Activated CD4-positive, alpha-beta T cell treated with anti-CD3 and anti-CD28 coated beads for 4 hours (primary cell): ENCODE measurements at places on chromosomes 4 and X.

DNA sequence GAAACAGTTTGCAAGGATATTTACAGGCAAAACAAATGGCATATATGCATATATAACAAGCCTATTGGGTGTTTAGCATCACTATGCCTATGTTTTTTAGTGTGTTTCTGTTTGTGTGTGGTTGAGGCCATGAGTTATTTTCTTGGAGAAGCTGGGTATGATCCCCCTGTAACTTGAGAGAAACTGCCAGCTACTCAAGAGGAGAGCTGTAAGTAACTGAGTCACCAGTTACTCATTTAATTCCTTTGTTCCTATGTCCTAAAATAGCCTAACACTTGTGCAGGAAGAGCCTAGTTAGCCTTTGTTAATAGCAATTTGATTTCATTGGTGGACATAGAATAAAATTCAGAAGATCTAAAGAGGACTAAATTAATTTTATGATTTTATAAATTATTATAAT, 79.1 kb downstream of the PWWP3B start:
- no peak for DNase-seq

- no peak for DNase-seq
Measured at GRCh38 chr4:186554539-186554913, 841 bp downstream of the MTNR1A start.

DNA sequence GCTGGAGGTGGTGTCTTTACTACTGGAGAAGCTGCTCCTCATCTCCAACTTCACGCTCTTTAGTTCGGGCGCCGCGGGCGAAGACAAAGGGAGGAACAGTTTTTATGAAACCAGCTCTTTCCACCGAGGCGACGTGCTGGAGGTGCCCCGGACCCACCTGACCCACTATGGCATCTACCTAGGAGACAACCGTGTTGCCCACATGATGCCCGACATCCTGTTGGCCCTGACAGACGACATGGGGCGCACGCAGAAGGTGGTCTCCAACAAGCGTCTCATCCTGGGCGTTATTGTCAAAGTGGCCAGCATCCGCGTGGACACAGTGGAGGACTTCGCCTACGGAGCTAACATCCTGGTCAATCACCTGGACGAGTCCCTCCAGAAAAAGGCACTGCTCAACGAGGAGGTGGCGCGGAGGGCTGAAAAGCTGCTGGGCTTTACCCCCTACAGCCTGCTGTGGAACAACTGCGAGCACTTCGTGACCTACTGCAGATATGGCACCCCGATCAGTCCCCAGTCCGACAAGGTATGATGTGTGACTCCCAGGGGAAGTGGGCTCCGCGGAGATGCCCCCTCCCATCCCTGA, 634 bp downstream of the LRAT start:
- no peak for DNase-seq

GRCh38 chr4:39043058-39043860, 11.1 kb upstream of the TMEM156 start:
- no peak for DNase-seq

- no peak for DNase-seq
Measured at GRCh38 chr4:177802661-177803060, 360.4 kb upstream of the AGA start.

- DNase-seq = no peak
Measured at GRCh38 chr4:73098713-73099112, 29.2 kb upstream of the COX18 start.

DNA sequence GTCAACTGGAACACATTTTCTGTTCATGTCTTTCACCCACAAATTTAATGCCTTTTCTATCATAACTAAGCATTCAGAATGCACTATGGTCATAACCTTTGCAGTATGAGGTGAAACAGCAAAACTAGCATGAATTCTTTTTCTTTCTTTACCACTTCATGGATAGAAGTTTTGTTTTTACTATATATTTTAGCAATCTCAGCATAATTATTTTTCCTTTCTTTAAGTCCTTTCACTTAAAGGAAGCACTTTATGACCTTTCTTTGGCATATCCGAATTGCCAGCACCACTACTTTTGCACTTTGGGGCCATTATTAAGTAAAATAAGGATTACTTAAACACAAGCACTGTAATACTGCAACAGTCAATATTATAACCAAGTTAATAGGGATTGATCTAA, 115.1 kb upstream of the DKK2 start:
- no peak for DNase-seq

- no peak for DNase-seq
Measured at GRCh38 chr4:151770154-151770553, 9.3 kb upstream of the GATB start.

DNA sequence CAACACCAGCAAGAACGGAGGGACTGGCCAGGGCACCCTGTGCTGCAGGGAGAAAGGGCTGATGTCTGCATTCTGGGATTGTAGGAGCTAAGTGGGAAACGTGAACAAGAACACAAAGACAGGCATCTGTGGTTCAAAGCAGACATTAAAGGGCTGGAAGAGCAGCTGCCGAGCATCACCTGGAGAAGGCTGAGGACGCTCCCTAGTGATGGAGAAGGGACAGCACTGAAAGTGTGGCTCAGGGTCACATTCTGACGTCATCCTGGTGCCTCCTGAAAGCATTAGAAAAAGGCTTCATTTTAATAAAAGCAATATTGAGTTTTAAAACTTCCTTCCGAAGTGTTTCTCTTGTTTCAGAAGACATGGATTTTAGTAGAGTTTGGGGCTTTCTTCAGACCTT, 62.3 kb downstream of the CLDN22 start:
- DNase-seq = no peak

DNA sequence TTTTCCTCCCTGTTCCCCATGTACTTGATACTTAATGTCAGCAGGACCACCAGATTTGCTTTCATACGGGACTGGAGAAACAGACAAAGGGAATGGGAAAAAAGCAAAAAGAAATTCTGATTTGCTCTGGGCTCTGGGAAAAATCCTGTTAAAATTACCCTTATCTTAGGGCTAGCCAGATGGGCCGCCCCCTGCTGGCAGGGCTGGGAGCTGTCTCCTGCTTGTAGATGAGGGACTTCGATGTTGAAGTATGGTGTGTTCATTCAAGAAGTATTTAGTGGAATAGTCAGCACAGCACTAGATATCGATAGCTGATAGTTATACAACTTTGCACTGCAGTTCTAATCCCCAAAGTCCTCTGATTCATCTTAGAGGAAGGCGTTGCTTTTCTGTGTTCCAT, 45.8 kb downstream of the BCORL1 start:
- DNase-seq = peak; percentile 50

DNA sequence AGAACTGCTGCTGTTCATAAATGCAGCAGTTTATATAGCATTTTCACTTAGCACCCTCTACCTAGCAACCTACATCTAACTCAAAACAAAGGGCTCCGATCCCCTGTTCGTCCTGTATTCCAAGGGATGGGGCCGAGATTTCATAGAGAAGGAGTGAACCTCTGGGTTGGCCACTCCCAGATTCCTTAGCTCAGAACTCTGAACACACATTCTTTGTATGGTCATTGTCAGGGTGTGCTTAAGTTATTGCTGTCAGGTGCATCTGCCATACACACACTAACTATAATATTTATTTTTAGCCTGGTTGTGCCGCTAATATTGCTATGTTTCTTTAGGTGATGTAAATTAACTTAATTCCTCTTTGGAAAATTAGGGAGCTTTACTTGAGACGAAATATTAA, 47.7 kb upstream of the AADAT start:
- no peak for DNase-seq

DNA sequence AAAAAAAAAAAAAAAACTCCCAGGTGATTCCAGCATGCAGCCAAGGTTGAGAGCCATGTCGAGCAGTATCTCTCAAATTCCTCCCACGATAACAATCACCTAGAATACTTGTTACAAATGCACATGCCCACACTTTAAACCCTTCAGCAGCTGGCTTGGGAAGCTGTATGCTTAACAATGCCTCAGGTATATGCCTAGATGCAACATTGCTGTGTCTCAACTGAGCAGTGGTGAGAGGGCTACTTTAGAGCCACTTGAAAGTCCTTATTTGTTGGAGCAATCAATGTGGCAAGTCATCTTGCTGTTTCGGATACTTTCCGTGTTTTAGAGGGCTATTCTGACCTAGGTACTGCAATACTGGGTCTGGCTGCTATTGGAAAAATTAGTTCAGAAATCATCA, 487.4 kb downstream of the INPP4B start:
- DNase-seq = no peak

DNA sequence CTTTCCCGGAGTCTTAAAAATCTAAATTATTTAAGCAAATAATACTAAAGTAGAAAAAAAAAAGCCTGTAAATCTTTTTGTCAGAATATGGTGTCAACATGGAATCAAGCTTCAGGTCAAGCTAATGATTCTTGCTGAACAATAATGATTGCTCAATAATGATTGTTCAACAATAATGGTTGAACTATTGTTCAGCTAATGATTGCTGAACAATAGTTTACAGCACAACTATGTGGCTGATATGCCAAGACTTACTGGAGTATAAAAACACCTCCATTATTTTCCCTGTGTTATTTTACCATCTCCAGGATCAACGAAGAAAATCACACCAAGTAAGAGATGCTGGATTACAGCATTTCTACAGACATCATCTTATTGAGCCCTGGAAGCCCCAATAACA, 35.1 kb upstream of the SMIM31 start:
- no peak for DNase-seq

- no peak for DNase-seq
Measured at GRCh38 chr4:182832352-182833120, 84.7 kb downstream of the DCTD start.

DNA sequence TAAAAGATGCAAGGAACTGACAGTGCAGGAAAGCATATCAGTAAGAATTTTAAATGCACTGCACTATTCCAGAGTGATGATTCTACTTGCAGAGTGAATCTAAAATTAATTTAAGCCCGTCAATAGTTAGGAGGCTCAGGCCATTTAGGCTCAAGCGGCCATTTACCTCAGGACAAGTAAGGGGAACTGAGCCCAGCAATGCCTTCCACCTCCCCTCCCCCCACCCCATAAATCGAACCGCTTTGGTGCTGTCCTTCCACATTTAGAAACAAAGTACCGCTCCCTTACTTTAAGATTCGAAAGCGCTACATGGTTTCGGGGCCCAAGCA, 665 bp downstream of the RBM41 start:
- DNase-seq = no peak

DNA sequence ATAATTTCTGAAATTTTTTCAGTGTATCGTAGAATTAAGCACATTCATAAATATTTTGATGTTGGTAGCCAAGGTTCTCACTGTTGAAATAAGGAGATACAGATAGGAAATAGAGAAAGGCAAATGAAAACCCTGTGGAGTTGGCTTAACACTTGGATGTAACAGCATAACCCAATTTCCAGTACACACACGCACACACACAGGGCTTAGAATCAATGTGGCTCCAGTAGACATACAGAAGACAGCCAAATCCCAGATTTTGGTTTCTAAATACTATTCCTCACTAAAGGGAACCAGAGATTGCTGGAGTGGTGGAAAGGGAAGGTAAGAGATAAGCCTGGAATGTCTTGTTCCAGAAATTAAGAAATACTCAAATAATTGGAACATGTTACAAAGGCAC, 54.4 kb downstream of the SMAD1 start:
- no peak for DNase-seq

DNA sequence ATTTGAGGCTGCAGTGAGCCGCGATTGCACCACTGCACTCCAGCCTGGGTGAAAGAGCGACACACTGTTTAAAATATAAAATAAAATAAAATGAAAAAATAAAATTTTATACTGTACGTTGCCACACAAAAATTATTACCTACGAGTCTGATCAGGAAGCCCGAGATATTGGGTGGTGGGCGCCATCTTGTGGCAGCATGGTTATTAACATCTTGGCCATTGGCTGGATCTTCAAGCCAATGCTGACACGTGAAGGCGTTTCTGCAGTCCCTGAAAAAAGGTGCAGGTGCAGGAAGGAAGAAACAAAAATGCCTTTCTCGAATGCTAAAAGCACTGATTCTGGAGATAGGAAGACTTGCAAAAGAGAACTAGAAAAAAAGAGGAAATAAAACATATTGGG, 4.9 kb upstream of the TLR8 start:
- peak; percentile 55 for DNase-seq

DNA sequence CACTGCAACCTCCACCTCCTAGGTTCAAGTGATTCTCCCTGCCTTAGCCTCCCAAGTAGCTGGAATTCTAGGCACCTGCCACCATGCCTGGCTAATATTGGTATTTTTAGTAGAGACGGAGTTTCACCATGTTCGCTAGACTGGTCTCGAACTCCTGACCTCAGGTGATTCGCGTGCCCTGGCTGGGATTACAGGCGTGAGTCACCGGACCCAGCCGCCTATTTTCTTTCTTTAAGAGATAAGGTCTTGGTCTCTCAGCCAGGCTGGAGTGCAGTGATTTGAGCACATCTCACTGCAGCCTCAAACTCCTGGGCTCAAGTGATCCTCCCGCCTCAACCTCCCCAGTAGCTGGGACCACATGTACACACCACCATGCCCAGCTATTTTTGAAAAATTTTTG, 166.5 kb downstream of the DHRSX start:
- DNase-seq = no peak

GRCh38 chr4:158802914-158803313, 34.1 kb downstream of the FNIP2 start:
- DNase-seq = no peak

DNA sequence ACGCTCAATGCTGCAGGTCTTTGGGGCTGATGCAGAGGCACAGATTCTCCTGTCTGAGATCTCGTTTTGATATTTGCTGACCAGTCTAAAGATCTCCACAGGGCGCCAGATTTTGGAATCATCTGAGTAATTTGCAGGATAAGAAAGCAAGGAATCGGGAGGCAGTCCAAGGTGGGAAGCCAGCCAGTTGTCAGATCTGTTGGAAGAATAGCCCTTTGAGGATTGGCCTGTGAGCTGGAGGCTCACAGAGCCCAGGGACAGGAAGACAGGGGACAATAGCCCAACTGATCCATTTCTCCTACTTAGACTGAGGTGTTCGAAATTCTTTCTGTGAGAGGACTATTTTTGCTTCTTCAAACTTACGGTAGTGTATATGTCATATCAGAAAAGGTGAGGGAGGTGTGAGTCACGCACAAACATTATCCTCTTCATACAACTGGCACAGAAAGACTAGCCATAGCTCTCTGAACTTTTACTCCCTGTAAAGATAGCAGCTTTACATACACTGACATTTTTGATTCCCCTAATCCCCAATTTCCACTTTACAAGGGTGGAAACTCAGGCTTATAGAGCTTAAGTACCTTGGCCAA, 8.8 kb downstream of the DIPK2B start:
- DNase-seq = no peak

DNA sequence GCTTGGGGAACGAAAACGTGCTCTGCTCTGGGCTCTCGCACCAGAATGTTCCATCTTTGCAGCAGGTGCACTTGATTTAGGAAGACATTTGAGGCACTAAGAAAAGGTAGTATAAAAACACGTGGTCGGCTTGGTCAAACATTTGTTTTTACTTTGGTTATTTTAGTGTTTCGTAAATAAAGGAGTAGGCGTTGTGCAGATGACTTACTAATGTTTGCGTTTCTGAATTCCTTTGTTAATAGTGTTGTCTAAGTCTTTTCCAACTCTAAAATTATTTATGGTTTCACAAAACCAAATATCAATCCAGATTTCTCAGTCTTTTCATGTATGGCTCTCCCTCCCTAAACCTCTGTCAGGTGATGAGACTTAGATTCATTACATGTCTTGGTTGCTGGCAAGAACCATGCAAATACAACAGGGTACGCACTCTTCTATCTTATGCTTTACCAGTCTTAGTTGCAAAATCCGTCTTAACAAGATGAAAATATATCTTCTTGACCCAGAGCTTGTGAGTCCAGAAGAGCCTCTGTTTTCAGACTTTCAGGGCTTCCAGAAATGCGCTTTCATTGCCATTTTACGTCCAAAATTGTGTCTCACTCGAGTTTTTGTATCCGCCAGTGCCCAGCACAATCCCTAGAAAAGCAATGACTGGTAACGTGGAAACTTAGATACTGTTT, 686 bp downstream of the MTHFD2L start:
- no peak for DNase-seq

GRCh38 chrX:65686236-65686635, 18.8 kb downstream of the MSN start:
- DNase-seq = no peak
